IMR-90 (cell line): ENCODE measurements at places on chromosomes 13 and 19. TPM values are rescaled to one million over a fixed set of nuclear protein-coding genes. Genes with fewer than 3 reads are reported as not detected.

ANGPTL4 gene
- total RNA-seq: 1.4 and 1.9 TPM in 2 replicates

C19orf38 gene
- 0.18 and 0.28 TPM in 2 replicates for total RNA-seq

C1QTNF9 gene
- total RNA-seq: under 0.01 and 0.18 TPM in 2 replicates

KLK14 gene
- total RNA-seq: not detected in 2 replicates

RDH13 gene
- total RNA-seq: 7.5 and 8.3 TPM in 2 replicates

DAND5 gene
- total RNA-seq: not detected in 2 replicates

TMEM255B gene
- 0.36 and 0.83 TPM in 2 replicates for total RNA-seq

ZGLP1 gene
- 0.54 TPM in 1 of 2 replicates, not detected in the other for total RNA-seq

KRTDAP gene
- not detected in 2 replicates for total RNA-seq

JSRP1 gene
- total RNA-seq: not detected in 2 replicates

GAPDHS gene
- total RNA-seq: not detected in 2 replicates

ZNF57 gene
- total RNA-seq: 6.1 and 8.6 TPM in 2 replicates

TEX101 gene
- not detected in 2 replicates for total RNA-seq

KLK7 gene
- total RNA-seq: not detected in 2 replicates

KLK13 gene
- total RNA-seq: not detected in 2 replicates

HIPK4 gene
- 0.18 and 0.28 TPM in 2 replicates for total RNA-seq

PPP1R15A gene
- 26.7 and 39.4 TPM in 2 replicates for total RNA-seq

MISP gene
- not detected in 2 replicates for total RNA-seq

IFNL1 gene
- total RNA-seq: not detected in 2 replicates

NLRP11 gene
- not detected in 2 replicates for total RNA-seq

ZNF296 gene
- total RNA-seq: not detected in 2 replicates

POSTN gene
- total RNA-seq: 31.9 and 32.6 TPM in 2 replicates

SELENOV gene
- not detected in 2 replicates for total RNA-seq

GRIN3B gene
- total RNA-seq: under 0.01 and 0.28 TPM in 2 replicates

HRC gene
- not detected in 2 replicates for total RNA-seq

ARHGAP45 gene
- total RNA-seq: 0.83 and 1.3 TPM in 2 replicates

IZUMO2 gene
- not detected in 2 replicates for total RNA-seq

ZNF568 gene
- total RNA-seq: 7.3 and 10.6 TPM in 2 replicates

STX10 gene
- total RNA-seq: 64.9 and 76.7 TPM in 2 replicates

KLC3 gene
- under 0.01 and 0.18 TPM in 2 replicates for total RNA-seq

MEF2B gene
- under 0.01 and 0.18 TPM in 2 replicates for total RNA-seq

LIG1 gene
- 24.9 and 30.8 TPM in 2 replicates for total RNA-seq

S1PR5 gene
- total RNA-seq: 0.36 and 0.56 TPM in 2 replicates

PABPC3 gene
- total RNA-seq: under 0.01 and 0.18 TPM in 2 replicates

ACOD1 gene
- not detected in 2 replicates for total RNA-seq

TMEM150B gene
- not detected in 2 replicates for total RNA-seq

SLC25A41 gene
- total RNA-seq: not detected in 2 replicates

MYCBP2 gene
- 43.2 and 53.9 TPM in 2 replicates for total RNA-seq

THSD1 gene
- total RNA-seq: 14.7 and 19.0 TPM in 2 replicates

CEACAM16 gene
- total RNA-seq: not detected in 2 replicates

TMEM259 gene
- total RNA-seq: 22.6 and 26.4 TPM in 2 replicates

ZNF765 gene
- total RNA-seq: 18.1 and 19.2 TPM in 2 replicates

SHISA2 gene
- under 0.01 TPM in 1 of 2 replicates, not detected in the other for total RNA-seq

C1QTNF9B gene
- total RNA-seq: 0.56 and 0.72 TPM in 2 replicates

SLC10A2 gene
- total RNA-seq: not detected in 2 replicates

LILRA6 gene
- total RNA-seq: not detected in 2 replicates

ELANE gene
- total RNA-seq: not detected in 2 replicates

PTGER1 gene
- total RNA-seq: 0.28 and 0.54 TPM in 2 replicates

LHB gene
- not detected in 2 replicates for total RNA-seq

GSX1 gene
- total RNA-seq: not detected in 2 replicates
